ENCODE measurements at places on chromosomes 3 and 15.

- DNase-seq = no peak
Measured at GRCh38 chr3:140316868-140317400, 360.9 kb upstream of the TRIM42 start.

GRCh38 chr15:77874063-77874462, 203.4 kb downstream of the TBC1D2B start:
- DNase-seq = no peak

- peak; percentile 39 for DNase-seq
Measured at GRCh38 chr3:32410367-32411246, 19.0 kb downstream of the CMTM7 start.

- DNase-seq = no peak
Measured at GRCh38 chr3:24520101-24520495, 25.4 kb upstream of the THRB start.

DNA sequence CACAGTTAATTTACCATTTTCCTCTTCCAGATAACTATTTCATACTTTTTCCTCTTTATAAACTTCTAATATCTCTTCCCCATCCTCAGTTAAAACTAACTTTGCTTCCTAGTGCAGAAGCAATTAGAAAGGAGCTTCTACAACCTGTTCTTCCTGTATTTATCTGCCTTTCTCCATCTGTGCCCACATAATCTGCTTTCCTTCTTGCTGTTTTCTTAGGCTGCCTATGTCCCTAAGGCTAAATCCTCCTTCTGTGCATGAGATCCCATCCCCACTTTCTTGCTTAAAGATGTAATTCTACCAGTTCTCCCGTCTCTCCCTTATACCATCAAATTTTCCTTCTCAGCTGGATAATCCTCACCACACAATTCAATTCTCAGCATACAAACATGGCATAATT, 28.3 kb upstream of the HGD start:
- DNase-seq = no peak

DNA sequence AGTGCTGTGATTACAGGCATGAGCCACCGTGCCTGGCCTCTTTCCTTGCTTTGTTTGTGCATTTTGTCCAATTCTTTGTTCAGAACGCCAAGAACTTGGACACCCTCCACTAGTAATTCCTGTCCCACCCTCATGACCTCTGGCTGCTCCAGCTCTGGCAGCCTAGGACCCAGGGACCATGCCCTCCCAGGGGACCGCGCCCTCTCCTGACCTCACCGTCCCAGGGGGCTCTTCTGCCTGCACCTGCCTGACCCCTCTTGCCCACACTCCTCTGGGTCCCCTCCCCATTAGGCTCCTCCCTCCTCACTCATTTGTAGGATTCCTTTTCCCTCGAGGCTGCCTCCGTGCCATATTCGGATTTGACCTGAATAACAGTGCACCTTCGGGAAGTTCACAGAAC, 41.1 kb downstream of the FSD2 start:
- no peak for DNase-seq

DNA sequence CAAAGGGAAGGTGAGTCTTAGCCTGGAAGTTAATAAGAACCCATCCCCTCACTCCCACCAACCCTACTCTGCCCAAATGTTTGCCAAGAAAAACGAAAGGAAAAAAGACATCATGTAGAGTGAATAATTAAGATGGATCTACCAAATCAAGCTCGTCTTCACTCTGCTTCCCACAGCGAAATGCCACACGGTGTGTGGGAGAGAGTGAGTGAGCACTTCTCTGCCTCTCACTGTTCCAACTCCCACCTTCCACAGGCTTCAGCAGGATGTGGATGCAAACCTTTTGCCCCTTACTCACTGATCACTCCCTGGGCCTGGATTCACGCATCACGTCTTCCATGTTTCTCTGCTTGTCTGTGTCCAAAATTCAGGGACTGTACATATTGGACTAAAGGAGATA, 85.4 kb downstream of the WDR76 start:
- no peak for DNase-seq

DNA sequence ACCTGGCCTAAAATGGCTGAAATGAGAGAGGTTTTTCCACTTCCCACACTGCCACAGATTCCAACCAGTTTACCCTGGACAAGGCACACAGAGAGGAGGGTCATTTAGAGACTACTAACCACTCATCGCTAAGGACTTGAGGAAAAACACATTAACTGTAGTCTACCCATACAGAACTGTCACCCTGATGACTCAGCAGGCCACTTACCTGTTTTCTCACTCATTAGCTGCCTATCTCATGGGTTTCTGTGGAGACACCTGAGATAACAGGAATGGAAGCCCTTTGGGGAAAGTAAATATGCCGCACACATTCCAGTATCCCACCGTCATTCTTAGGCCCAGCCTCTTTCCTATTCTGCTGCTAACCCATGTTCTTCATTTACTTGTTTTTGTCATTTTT, 50.0 kb downstream of the ABCC5 start:
- no peak for DNase-seq

GRCh38 chr3:159669766-159670165, 318.9 kb upstream of the IL12A start:
- DNase-seq = no peak

DNA sequence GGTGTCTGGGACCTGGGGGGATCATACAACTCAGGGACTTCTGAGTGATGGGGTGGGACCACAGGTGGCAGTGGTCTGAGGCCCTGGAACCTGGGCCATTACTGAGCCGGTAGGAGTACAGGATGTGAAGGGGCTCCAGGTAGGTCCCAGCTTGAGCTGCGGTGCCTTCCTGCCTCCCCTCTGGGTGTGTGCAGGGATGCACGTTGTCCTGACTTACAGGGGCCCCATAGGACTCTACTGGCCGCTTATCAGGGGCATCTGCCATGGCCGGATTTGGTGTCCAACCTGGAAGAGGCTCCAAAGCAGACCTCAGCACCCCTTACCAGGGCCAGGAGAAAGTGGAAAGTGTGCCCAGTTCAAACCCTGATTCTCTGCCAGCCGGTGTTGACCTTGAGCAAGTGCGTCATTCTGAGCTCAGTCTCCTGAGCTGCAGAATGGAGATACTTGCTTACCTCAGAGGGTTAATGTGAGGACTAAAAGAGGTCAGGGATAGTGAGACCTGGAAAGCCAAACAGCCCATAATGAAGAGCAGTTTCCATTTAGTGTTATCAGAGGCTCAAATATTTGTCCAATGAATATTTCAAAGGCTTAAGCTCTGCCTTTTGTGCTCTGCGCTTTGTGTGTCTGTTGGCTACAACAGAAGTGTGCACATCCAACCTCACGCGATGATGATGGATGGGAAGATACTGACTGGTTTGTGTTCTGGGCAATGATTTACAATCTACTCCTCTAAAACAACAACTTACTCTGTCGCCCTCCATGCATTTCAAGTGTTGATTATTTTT, 35.4 kb upstream of the ESYT3 start:
- no peak for DNase-seq

DNA sequence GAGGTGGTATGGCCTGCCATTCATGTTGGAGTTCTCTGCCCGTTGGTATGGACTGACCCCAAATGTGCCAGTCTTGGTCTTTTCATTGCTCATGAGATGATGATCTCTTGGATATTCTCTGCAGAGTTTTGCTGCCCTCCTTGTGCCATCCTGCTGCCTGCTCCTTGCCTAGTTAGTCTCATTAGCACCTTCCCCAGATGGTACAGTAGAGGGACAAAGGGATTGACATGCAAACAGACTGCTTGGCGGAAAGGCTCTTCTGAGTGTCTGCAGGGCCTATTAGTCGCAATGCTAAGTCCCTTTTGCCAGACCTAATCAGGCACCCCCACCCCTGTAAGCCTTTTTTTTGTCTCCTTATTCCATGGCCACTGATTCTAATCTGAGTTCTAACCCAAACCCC, 90.6 kb downstream of the ARNT2 start:
- no peak for DNase-seq

DNA sequence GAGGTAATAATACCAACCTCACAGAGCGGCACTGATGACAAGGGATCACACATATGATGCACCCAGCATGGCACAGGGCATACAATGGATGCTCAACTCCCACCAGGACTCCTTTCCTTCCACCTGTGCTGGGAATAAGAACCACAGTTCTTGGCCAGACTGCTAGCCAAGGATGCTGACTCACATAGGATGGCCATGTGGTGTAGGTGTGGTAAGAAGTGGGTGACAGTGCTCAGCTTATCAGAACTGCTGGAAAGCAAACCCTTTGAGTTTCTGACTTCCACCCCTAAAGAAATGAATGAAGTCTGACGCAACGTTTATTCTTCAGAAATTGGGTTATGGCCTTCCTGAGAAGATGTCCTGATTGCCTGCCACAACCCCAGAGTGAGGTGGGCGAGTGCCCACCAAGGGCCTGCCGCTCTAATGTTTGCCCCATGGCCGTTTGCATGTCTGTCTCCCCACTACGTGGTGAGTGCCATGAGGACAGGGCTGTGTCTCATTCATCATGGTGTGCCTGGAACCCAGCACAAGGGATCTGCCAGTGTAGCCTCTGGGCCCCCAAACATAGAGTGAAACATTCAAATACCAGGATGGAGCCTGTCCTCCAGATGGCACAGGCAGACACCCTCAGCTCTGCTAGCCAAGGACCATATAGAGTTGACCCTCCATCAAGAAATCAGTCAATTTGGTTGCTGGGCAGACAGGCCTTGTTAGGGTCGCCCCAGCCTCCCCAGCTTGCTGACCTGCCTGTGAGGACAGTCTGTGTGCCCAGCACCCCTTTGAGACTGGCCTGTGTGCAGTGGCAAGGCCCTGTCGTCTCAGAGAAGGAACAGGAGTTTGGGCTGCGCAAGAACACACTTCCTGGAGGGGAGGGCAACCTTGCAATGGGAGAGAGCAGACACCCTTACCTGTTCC, 57.6 kb upstream of the SLCO2A1 start:
- DNase-seq = no peak

DNA sequence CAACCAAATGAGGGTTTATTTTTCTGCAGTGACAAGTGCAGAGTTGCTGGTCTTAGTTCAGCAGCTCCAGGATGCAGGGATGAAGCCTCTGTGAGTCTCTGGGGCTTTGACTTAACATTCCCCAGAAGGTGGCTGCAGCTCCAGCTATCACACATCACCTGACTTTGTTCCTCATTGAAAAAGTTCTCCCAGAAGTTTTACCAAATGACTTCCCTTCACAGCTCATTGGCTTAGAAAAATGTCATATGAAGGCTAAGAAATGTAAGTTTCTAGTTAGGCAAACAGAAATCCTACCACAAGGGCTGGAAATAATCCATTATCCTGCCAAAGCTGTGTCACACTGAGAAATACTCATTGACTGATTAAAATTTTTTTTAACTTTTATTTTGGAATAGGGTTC, 184.9 kb downstream of the MINAR1 start:
- DNase-seq = no peak

- no peak for DNase-seq
Measured at GRCh38 chr15:76056931-76057330, 2.9 kb upstream of the TMEM266 start.

DNA sequence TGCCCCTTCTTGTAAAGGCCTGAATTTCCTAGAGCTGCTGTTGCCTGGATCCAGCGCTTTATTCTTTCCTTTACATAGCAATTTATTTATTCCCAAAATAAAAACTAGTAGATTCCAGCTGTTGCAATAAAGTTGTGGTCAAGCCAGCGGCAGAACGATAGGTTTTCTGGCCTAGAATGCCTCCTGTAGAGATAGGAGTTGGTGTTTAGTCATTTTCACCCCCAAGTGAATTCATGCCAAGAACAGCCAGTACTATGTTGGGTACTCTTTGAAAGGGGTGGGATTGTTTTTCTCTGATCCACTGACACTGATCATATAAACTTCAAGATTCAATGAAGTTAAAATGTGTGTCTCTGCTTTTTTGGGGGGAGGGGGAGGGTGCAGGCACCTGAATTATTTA, 69.7 kb downstream of the KLHL25 start:
- DNase-seq = no peak

DNA sequence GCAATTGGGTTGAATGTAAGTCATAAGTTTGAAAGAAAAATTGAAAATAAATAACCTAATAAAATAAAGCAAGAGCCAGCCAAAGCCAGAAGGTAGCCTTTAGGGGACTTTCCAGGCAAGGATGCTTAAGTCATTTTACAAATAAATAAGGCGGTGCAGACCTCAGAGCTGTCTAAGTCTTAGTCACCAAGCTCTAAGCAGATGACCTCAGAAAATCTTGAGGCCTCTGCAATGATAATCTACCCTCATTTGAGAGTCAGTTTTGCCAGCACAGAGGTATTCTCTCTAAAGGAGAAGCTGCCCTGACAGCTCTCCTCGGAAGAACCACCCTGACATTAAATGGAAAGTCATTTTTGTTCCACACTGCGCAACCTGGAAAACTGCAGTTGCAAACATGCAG, 113.9 kb downstream of the OXNAD1 start:
- no peak for DNase-seq

DNA sequence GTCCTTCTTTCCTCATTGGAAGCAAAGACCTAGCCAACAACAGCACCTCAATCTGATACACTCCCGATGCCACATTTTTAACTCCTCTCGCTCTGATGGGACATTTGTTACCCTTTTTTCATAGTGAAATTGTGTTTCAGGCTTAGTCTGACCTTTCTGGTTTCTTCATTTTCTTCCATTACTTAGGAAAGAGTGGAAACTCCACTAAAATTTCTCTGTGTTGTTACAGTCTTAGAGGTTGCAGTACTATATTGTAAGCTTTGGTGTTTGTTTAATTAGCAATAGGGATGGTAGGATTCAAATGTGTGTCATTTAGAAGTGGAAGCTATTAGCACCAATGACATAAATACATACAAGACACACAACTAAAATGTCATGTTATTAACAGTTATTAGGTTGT, 29.6 kb upstream of the CRTC3 start:
- DNase-seq = no peak
